Activated B cell treated with CpG ODN at 0.5 μM for 24 hours (primary cell): ENCODE measurements at places on chromosomes 1 and 21.

DNA sequence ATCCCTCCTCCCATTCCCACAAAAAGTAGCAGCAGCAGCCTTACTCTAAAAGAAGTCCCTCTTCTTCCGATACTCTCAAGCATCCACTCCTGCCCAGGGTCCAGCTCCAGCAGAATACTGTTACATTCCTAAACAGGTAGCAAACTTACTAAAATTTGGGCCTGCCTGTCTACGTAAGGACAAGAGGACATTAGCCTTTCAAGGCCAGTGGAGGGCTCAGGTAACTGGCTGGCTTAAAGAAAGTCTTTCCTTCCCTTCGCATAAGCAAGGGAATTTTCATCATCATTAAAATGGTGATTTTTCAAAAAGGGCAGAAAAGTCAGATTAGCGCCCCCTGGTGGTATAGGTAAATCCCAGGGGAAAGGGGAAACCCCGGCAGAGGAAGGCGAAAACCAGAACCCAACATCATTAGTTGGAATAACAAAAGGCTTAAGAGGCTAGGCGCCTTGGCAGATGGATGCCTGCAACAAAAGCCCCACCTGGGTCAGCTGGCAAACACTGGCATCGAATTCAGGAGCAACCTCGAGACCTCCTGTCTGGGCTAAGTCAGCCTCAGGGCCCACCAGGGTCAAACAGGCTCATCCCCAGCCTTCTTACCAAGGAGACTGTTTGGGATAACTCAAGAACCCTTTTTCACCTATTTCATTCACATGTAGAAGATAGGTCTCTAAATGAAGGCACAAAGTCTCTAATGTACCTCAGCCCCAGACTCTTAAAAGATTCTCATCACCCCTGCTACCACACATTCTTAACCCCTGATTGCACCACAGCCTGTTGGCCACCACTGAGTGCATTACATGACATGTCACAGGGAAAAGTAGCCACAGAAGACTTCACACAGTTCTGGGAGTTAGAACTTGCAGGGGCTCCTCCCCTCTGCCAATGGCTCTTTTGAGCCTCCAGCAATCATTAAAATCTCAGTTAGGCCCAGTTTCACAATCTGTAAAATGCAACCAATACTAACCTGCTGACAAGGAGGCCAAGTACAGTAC, 36.7 kb downstream of the ERI3 start:
- peak; percentile 31 for DNase-seq

DNA sequence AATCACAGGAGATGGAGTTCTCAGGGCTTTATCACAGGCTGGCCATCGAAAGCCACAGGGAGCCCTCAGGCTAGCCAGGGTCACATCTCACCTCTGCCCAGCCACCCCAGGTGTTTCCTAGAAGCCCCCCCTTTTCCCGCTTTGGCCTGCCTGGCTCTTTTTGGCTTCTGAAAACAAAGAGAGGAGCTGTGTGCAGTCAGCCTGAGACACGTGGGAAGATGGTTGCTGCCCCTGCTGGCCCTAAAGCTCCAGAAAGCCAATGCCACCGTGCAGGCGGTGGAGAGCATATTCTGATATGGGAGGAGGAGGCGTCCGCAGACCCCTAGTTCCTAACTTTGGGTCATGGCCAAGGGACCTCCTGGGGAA, 18.7 kb upstream of the LBR start:
- no peak for DNase-seq

DNA sequence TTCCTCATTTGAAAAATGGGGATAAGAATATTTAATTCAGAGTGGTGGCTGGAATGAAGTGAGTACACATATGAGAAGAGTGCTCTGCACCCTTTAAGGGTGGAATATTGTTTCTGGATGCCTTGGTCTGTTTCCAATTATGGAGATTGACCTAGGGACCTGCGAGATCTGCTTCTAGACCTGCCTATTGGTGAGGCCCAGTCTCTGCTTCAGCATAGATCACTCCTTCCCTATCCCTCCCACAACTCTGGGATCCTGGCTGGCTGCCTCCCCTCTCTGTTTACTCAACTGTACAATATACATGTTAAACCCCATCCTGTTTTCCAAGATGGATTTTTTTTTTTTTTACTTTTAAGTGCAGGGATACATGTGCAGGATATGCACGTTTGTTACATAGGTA, 6.4 kb upstream of the LDLRAD1 start:
- DNase-seq: no peak

DNA sequence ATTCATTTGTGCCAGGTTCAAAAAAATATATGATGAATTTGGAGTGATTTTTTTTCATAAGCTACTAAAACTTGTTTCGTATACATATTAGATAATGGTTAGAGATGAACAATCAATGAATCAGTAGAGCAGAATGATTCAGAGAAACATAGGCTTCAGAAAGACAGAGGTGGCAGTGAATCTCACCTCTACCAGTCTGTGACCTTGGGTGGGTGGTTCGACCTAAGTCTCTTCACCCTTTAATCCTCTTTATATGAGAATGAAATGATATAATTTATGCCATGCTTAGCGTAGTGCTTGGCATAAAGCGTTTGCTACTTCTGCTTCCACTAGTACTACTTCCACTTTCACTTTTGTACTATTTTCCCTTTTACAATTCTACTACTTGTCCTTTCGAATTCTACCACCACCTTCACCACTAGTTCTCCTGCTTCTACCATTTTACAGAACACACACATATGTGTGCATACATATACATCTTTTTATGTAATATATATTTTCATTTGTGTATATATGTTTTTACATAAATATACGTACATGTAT, 45.1 kb downstream of the FYB2 start:
- DNase-seq: no peak

- no peak for DNase-seq
These were observed 30.1 kb downstream of the TNFRSF1B start for GRCh38 chr1:12196641-12197482.

DNA sequence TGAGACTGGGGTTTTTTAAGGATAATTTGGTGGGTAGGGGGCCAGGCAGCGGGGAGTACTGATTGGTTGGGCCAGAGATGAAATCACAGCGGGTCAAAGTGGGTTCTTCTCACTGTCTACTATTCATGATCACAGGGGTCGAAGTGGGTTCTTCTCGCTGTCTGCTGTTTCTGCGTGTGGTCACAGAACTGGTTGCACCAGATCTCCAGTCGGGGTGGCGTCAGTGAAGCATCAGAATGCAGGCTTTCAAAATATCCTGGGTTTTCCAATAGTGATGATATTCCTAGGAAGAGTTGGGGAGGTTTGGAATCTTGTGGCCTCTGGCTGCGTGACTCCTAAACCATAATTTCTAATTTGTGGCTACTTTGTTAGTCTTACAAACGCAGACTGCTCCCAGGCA, 45.1 kb downstream of the TRPM2 start:
- DNase-seq: no peak

DNA sequence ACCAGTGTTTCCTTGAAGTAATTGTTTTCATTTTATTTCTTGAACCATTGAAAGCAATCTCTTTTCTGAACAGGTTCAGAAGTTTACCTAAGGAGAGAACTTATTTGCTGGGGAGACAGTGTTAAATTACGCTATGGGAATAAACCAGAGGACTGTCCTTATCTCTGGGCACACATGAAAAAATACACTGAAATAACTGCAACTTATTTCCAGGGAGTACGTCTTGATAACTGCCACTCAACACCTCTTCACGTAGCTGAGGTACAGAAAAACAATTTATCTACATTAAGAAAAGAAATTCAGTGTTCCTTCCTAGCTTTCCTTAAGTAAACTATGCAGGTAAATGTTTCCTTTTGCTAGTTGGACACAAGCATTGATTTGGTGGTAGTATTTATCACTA, 27.4 kb downstream of the AGL start:
- no peak for DNase-seq

- DNase-seq: peak; percentile 29
These were observed 37.3 kb downstream of the IFNAR1 start for GRCh38 chr21:33362044-33362555.

GRCh38 chr21:37237764-37238163, 29.4 kb downstream of the VPS26C start:
- DNase-seq: no peak

DNA sequence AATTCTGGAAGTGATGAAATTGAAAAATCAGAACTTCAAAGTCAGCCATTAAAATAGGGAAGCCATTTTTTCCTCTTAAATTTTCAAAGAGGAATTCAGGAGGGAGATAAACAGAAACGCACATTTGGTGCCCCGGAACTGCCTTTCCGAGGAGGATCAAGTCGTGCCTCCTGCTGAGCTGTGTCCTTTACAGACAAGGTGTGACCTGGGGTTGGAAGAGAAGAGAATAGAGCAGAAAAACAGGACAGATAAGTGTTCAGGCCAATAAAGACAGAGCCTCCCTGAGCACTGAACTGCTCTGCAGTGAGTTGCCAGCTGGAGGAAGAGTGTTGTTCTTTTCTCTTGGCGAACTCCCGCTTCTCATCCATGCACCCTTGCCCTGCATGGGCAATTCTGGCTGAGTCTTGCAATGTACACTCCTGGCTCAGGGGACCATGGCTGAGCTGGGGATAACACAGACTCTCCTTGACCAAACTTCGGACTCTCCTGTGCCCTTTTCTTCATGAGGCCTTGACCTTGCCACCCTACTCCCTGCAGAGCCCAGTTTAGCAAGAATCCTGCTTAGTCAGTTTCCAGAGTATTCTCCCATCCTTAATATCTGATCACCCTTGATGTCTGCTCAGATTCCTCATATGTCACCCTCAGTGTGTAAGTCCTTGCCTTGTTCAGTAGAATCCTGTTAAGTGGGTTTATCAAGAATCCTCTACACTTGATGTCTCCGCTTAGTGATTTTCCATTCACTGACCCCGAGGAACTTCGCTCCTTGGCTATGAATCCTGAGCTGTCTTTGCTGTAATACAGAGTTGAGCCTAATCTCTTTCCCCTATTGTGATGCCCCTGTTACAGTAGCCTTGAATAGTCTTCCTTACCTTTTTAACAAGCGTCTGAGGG, 1.3 kb upstream of the MTARC1 start:
- DNase-seq: no peak
